ENCODE measurements at places on chromosomes 16 and 17.

DNA sequence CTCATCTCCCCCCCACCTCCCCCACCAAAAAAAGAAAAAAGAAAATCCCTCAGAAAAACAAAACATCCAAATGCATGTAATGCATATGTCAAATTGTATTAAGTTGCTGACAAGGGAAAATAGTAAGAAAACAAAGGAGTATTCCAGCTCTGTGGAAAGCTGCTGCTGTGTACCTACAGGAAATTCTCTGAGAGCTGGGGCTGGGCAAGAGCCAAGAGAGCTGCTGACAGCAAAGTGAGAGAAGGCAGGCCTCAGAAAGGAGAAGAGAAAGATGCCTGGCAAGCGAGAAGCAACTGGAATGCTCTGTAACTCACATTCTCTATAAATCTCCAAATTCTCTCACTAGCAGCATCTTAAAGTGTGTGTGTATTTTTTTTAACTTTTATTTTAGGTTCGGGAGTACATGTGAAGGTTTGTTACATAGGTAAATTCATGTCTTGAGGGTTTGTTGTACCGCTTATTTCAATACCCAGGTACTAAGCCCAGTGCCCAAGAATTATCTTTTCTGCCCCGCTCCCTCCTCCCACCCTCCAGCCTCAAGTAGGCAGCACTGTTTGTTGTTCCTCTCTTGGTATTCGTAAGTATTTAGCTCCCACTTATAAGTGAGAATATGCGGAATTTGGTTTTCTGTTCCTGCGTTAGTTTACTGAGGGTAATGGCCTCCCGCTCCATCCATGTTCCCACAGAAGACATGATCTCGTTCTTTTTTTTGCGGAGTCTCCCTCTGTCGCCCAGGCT, 24.4 kb downstream of the CNTROB start:
- DNase-seq: no peak

GRCh38 chr17:65918916-65919315, 273.0 kb downstream of the CEP112 start:
- DNase-seq: no peak

DNA sequence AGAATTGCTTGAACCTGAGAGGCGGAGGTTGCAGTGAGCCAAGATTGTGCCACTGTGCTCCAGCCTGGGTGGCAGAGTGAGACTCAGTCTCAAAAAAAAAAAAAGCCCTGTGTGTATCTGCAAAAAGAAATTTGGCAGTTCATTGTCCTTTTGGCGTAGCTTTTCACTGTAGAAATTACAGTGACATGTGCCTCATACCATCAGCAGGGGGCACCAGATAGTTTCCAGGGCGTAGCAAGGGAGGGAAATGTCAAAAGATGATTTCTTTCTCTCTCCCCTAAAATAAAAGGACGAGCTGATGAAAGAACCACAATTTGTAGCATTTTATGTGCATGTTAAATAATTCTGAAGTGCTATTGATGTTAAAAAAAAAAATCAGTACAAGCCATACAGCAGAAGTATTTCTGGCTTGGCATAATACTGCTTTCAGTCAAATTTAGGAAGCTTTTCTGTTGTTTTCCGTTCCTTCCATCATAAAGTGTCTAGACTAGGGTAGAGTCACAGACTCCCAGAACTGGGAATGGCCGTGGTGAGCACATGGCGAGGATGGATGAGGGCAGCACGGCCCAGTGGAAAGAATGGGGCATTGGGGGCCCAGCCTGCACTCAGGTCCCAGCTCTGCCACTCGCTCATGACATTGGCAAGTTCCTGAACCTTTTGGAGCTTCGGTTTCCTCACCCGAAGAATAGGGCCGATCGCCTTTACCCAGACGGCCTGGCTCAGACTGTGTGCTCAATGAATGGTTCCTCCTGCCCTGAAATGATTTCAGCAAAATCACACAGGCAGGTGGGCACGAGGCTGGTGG, 59.8 kb upstream of the RPH3AL start:
- peak; percentile 45 for DNase-seq

- no peak for DNase-seq
Measured at GRCh38 chr17:68596411-68596945, 4.7 kb downstream of the FAM20A start.

GRCh38 chr17:81900181-81900820, 1.7 kb upstream of the NPB start:
- DNase-seq: no peak

GRCh38 chr16:86082418-86083030, 183.6 kb downstream of the IRF8 start:
- no peak for DNase-seq

DNA sequence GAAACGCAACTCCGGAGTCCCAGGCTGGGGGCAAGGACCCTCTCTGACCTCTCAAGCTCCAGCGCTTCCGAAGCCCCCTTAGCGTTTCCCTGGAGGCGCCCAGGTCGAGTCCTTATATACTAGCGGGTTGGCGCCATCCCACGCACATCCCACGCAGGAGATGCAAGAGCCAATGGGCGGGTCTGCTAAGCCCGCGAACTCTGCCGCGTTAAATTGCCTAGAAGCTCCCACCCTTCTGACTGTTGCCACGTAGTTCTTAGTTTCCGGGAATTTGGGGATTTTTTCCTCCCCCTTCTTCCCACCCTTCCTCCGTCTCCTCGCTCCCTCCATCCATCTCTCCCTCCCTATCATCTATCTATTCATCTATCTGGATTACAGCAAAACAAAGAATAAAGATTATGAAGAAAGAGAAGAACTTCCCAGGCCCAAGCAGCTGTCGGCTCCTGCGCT, at the start of gene SLFN11:
Gene SLFN11, minus strand, starts transcription at position 88 of the 450 bp plus-strand sequence. CDS start 9,814 bp downstream, outside the sequence.
- peak; percentile 26 for DNase-seq

DNA sequence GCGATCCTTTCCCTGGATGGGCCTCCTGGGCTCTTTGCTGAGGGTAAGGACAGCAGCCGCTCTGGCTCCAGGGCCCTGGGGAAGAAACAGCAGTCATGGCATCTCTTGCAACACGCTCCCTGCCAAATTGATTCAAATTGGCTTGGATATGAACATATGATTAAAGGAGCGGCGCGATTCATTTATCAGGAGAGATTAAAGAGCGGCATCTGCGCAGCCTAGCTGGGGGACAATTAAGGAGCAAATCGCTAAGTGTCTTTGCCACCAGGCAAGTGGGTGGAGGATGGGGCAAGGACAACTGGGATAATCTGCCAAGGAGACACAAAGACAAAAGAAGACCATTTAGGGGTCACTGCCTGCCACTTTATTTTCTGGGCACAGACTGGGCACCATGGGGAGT, 27.8 kb downstream of the PIPOX start:
- no peak for DNase-seq

GRCh38 chr17:74427048-74427762, 4.7 kb upstream of the GPRC5C start:
- DNase-seq: no peak

GRCh38 chr16:29684679-29685078, 5.7 kb downstream of the QPRT start:
- DNase-seq: no peak

DNA sequence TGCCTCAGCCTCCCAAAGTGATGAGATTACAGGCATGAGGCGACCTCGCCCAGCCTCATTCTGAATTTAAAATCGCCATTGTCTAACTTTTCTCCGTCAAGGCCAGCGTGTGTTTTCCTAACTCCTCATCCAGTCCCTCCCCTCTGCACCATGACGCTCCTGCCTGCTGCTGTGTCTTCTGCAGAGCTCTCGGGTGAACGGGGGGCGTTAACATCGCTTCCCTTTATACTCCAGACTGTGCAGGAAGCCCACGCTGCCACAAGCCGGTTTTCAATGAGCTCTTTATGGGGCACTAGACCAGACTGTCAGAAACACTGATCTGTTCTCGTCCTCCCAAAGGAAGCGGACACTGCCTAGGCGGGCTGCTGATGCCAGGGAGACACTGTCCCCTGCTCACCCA, 13.2 kb downstream of the AANAT start:
- peak; percentile 58 for DNase-seq

DNA sequence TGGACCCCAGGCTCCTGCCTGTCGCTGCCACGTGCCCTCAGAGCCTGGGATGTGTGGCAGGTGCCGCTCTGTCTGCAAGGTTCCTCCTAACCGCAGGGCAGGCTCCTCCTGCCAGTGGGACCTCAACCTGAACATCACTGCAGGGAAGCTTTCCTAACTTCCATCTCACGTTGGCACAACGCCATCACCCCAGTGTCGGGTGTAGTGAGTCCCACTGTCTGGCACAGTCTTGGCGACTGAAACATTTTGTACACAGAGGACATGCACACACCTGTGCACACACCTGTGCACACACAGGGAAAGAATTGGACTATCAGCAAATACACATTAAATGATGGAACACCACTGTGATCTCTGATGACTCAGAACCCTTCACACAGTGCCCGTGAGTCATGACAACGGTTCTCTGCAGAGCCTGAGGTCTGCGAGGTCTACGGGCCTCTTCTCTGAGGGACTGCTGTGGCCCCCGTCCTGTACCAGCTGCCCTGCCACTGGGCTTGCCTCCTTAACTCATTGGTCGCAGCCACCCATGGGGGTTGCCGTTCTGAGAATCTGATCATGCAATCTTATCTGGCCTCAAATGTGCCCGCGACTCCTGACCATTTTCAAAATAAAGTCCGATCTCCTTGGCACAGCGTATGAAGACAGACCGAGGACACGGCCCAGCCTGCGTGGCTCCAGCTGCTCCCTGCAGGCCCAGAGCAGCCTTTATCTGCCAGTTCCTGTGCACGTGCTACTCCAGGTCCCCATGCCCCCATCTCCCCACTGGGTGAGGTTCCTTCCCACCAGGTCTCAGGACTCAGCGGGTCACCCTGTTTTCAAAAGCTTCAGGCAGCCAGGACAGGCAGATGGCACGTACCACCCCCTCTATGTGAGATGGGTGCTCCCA, 7.6 kb downstream of the CCDC57 start:
- no peak for DNase-seq

DNA sequence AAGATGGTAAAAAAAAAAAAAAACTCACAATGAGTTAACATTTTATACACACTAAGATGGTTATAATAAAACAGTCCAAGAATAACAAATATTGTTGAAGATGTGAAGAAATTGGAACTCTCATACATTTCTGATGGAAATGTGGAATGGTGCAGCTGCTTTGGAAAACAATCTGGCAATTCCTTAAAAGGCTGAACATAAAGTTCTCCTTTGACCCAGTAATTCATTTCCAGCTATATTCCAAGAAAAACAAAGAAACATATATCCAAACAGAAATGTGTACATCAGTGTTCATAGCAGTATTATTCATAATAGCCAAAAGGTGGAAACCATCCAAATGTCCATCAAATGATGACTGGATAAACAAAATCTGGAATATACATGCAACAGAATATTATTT, 97.3 kb upstream of the NETO2 start:
- DNase-seq: no peak

DNA sequence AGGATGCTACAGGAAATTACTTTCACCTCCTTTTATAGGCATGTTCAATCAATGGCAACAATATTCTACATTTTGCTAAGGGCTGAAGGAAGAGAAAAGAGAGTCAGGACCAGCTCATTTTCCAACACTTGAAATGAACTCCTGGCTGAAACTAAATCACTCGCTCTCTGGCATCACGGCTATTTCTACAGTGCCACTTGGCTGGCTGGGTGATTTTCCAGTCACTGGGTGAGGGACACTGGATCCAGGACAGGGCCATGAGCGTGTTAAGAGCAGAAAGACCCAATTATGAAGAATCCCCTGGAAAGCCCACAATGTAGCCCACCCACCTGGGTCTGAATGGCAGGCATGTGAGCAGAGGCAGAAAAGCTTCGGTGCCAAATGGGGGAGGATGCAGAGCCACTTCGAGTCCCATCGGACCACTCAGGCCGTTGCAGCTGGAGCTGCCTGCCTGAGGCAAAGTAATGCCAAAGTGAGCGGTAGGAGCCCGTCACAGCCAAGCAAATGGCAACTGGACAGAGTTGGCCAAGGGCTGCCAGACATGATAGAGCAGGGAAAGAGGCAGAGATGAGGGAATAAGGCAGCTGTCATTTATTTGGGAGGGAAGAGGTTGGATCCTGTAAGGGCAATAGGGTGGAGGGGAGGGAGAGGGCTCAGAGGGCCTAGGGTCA, 246.2 kb downstream of the STX8 start:
- no peak for DNase-seq

DNA sequence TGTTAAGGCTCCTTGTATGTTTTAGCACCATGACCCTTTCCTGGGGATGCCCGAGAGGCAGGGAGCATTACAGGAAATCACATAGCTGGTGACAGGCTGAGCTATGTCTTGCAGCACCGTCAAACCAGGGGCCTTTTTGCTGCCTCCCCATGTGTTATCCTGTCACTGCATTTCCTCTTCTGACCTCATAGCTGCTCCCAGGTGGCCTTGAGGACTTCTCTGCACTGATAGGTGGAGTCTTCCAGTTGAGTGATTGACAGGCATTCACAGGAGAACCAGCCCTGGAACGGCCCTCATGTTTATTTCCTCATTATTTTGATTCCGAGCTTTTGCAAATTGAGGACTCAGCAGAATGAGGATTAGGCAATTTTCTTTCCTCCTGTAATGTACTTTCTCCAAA, 349.6 kb downstream of the HAPSTR1 start:
- no peak for DNase-seq

GRCh38 chr16:10601444-10602408, 21.3 kb upstream of the EMP2 start:
- DNase-seq: no peak

DNA sequence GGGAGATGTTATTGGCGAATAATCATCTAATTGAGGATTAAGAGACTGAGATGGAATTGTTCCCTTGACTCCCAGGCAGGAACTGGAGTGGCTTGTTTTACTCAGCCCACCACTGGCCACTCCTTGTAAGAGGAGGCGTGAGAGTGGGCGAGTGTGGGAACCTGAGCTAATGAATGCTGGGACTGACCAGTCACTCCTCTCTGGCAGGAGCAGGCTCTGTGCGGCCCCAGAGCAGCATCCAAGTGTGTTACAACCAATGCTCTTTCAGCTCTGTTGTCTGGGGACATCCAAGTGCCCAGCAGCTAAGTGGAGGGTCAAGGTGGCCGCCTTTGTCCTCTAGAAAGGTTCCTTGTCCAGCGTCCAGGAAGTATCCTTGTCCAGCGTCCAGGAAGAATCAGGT, 739.9 kb downstream of the CDH8 start:
- DNase-seq: no peak

DNA sequence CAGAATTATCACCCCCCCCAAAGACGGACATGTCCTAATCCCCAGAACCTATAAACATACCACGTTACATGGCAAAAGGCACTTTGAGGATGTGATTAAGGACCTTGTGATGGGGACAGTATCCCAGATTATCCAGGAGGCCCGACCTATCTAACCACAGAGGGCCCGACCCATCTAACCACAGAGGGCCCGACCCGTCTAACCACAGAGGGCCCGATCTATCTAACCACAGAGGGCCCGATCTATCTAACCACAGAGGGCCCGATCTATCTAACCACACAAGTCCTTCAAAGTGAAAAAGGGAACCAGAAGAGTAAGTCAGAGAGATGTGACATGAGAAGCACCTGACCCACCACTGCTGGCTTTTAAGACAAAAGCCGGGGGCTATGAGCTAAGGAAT, 56.8 kb downstream of the ANKFY1 start:
- DNase-seq: no peak

GRCh38 chr17:66405836-66406677, 103.6 kb downstream of the PRKCA start:
- DNase-seq: no peak

Data from neural crest cell (in vitro differentiated cells).